ENCODE measurements at places on chromosomes 3 and 15.
A peak's percentile ranks its signal among the peaks of the same experiment; 100 is the strongest.

DNA sequence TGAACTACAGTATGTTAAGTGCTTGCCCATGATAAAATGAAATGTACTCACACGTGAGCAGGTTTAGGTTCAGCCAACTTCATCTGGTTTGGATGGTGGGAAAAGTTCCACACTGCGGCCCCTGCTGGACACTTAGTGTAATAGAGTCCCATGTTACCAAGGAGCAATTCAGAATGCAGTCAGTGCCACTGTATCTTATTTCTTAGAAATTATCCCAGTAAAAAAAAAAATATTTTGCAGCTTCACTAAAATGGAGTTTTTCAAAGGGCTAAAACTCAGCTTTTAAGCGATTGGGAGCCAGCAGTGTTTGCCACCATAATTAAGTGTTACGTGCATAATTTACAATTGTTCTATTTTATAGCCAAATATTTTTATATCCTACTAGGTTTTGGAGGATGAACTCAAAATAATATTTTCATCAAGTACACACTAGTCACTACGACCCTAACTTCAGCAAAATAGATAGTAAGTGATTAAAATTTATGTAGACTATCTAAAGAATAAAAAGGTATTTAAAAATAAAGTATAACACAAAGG is 371.7 kb upstream of the GBE1 start:
- DNase-seq: peak; percentile 74

DNA sequence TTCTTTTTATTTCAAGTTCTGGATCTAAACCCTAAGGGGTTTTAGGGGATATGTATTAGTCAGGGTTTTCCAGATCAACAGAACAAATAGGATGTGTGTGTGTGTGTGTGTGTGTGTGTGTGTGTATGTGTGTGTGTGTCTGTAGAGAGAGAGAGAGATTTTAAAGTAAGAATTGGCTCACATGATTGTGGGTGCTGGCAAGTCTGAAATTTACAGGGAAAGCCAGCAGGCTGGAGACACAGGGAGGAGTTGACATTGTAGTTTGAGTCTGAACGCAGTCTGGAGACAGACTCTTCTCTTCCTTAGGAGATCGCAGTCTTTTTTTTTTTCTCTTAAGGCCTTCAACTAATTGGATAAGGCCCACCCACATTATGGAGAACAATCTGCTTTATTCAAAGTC is 428.8 kb upstream of the TBL1XR1 start:
- DNase-seq: no peak

DNA sequence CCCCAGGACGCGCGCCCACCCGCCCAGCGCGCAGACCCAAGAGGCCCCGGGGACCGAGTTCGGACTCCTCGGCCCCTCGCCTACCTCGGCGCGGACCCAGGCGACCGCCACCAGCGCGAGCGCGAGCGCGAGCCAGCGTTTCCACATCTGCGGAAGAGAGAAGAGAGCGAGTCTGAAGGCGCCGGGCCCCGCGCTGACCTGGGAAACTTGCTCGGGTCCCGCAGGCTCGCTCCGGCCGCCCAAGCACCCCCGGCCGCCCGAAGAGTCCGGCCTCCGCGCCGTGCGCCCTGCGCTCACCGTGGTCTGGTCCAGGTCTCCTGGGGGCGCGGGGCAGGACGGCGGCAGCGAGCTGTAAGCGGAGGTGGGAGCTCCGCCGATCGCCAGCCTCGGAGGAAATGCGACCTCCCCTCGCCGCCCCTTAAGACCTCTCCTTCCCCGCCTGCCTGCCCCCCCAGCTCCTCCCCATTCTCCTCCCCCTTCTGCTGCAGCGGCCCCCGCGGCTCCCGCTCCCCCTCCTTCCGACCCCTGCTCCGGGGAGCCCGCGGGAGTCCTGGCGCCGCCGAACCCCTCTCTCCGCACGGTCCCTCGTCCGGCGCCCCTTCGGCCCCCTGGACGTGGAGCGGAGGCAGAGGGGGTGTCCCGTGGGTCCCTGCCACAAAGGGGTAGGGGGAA is at the start of gene FSTL1:
TSS of gene FSTL1 (minus strand) at position 393 of the 672 bp plus-strand sequence. CDS start at position 147, 246 bp downstream.
- DNase-seq: no peak

DNA sequence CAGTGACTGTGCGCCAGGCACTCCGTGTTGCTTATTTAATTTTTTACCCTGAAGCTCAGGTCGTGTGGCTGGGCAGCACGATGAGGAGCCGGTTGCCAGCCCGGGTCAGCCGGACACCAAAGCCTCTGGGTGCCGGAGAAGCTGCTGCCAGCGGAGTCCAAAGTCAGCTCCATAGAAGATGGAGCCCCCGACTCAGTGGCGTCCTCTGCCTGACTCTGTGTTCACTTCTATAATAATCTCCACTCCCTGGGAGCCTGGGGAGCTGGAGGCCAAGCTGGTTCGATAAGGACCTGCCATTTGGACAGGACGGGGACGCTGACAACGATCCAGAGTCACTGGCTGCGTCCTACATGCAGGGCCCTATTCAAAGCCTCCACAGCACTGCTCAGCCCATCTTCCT is 78.6 kb downstream of the VGLL4 start:
- DNase-seq: no peak

All from activated effector memory CD4-positive, alpha-beta T cell treated with anti-CD3 and anti-CD28 coated beads, Interleukin-2, amount 50 U/mL, for 16 hours (primary cell).